ENCODE measurements at places on chromosomes 12 and 14.

- no peak for DNase-seq
These were observed 15.9 kb downstream of the NCOR2 start for GRCh38 chr12:124551268-124552144.

DNA sequence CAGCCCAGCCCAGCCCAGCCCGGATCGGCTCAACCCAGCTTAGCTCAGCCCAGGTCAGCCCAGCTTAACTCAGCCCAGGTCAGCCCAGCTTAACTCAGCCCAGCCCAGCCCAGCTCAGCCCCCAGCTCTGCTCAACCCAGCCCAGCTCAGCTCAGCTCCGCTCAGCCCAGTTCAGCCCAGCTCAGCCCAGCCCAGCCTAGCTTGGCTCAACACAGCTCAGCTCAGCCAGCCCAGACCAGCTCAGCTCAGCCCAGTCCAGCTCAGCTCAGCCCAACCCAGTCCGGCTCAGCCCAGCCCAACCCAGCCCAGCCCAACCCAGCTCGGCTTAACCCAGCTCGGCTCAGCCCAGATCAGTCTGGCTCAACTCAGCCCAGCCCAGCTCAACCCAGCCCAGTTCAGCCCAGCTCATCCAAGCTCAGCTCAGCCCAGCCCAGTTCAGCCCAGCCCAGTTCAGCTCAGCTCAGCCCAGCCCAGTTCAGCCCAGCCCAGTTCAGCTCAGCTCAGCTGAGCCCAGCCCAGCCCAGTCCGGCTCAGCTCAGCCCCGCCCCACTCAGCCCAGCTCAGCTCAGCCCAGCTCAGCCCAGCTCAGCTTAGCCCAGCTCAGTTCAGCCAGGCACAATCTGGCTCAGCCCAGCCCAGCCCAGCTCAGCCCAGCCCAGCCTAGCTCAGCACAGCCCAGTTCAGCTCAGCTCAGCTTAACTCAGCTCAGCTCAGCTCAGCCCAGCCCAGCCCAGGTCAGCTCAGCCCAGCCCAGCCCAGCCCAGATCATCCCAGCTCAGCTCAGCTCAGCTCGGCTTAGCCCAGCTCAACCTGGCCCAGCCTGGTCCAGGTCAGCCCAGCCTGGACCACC lies 331.7 kb downstream of the TMEM121 start:
- peak; percentile 60 for DNase-seq

GRCh38 chr12:132395908-132396305 lies 66.5 kb upstream of the GALNT9 start:
- DNase-seq = no peak

GRCh38 chr14:79331830-79332229 lies 879.5 kb downstream of the DIO2 start:
- DNase-seq = no peak

DNA sequence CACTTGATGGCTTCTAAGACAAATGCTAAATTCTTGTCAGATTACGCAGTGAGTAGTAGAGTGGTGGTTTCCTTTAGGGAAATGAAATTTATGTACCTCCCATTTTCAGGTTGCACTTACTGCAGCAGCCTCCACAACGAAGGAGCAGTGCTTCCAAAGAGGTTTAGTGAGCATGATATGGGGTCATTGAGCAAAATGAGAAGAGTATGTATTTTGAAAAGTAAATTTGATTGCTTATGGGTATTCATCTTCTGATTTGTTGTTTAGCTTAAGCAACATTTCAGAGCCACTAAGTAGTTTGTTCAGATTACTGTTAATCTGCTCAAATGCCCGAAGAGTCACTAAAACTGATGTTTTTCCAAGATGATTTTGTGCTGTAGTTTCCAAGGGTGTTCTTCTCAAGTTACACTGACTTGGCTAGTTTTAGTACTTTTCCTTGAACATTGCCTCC lies 493.6 kb downstream of the PCNX1 start:
- DNase-seq = no peak

- DNase-seq = no peak
These were observed 137.3 kb downstream of the CACNA1C start for GRCh38 chr12:2190085-2190484.

- no peak for DNase-seq
These were observed 624 bp upstream of the PLEKHD1 start for GRCh38 chr14:69483765-69484443.

DNA sequence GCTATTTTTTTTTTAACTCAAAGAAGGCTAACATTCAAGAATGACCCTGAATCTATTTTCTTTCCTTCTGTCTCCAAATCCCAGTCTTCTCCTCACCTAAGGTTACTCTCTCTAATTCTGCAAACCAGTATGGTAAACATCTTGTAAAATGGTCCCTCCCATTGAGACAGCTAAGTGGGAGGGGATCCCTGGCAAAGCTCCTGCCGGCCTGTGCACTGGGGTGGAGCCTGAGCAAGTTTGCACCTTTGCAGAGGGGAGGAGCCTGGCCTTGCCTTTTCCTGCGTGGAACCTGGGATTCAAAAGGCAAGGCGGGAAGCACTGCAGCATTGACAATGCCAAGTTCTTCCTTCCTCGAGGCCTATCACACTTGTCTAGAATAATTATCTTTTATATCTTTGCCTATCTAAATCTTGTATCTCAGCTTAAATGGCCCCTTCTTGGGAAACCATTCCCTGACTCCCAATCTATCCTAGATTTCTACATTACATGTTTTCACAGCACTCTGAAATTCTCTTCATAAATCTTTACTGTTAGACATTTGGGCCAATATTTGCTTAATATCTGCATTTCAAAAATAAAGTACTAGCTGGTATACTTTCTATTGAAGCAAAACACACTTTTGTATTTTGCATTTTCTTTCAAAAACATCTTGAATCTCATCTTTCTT lies 83.0 kb downstream of the EPS8 start:
- no peak for DNase-seq

DNA sequence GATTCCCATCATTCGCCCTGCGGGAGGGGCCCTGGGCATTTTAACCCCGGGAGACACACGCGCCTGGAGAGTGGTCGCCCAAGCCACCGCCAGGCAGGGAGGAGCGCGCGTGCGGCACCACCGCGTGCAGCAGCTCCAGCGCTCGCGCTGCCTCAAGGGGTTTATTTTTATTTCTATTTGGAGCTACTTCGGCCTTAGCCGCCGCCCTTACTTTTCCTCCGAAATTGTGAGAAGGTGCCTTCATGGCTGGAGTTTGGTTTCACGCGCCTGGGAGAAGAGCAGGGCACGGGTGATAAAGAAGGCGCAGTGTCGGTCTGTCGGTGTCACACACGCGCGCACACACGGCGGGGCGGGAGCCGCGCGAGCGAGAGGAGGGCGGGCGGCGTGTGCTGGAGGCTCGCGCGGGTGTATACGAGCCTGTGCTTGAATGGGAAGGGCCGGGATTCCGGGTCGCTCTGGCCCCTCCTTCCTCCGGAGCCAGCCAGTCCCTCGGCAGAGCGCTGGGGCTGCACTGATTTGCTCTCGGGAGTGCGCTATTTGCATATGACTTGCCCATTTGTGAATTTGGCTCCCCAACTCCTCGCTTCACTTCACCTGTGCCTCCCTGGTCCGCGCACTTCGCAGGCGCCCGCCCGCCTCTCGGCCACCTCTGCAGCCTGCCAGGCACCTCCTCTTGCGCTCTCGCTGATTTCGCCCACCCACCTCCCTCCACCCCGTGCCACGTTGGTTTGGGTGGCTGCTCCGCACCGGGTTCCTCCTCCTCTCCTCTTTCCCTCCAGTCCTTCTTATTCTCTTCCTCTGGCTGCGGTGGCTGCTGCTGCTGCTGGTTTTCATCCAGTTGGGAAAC lies 932.3 kb downstream of the DIO2 start:
- no peak for DNase-seq

- DNase-seq = no peak
These were observed 50.6 kb downstream of the FOXA1 start for GRCh38 chr14:37544407-37544806.

DNA sequence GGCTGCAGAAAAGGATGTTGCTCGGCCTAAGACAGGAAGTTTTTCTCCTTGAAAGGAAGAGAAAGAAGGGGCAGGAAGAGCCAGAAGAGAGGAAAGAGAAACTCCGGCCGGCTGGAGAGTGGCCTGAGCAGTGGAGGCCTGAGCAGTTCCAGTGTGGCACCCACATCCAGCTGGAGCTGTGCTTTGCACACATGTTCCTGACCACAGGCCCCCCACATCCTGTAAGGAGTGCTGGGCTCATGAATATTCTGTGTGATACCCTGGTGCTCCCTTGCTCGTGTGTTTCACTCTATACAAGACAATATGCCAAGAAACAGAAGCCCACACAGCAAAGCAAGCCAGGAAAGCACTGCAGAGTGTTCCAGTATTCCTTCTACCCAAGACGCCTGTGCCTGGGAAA lies 27.1 kb downstream of the POLE start:
- no peak for DNase-seq

Data from activated CD8-positive, alpha-beta memory T cell treated with anti-CD3 and anti-CD28 coated beads, Interleukin-2, amount 50 U/mL, for 48 hours (primary cell).